ENCODE measurements at places on chromosomes 2 and 18.

DNA sequence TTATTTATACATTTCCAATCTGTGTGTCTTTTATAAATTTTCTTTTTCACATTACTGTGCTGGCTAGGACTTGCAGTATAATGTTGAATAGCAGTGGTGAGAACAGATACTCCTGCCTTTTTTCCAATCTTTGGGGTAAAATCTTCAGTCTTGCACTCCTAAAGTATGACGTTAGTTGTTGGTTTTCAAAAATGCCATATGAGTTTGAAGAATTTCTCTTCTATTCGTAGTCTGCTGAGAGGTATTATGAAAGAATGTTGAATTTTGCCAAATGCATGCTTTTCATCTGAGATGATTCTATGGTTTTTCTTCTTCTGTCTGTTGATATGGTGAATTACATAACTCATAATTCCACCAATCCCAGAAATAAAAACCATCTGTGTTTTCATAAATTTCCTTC, 335.3 kb upstream of the CHST9 start:
- no peak for DNase-seq

- DNase-seq, result no peak
These were observed 1690.4 kb upstream of the SLC39A10 start for GRCh38 chr2:193966590-193966989.

DNA sequence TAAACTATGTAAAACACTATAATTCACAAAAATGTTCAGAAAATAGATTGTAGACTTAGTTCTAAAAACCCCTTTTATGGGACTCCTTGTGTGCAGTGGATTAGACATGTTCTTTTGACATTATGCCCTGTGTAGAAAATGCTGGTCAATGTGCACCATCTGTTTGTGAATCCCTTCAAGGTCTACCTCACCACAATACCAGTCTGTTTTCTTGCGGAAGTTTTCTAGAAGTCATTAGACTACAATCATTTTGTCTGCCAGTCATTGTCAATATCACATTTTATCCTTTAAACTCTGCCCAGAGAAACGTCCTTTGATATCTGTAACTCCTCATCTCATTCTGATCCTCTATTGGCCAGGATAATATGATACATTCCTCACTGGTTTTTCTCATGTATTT, 7.8 kb downstream of the ITGA4 start:
- DNase-seq, result no peak

GRCh38 chr18:41513438-41513837, 441.6 kb upstream of the PIK3C3 start:
- DNase-seq, result no peak

DNA sequence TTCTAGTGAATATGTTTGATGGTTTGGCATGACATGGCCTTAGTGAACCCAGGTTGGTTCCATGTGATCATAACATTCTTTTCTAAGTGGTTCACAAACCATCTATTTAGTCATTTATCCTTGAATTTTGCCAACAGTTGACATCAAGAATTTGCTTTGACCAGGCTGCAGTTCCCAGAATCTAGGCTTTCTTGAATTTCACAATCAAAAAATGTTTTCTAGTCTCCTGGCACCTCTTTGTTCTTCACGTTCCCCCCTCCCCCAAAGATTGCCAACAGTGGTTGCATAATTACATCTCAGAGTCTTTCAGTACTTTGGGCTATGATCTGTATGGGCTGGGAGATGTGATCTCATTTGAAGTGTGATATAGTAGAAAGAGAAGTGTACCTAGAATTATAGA, 124.0 kb downstream of the GATA6 start:
- no peak for DNase-seq

DNA sequence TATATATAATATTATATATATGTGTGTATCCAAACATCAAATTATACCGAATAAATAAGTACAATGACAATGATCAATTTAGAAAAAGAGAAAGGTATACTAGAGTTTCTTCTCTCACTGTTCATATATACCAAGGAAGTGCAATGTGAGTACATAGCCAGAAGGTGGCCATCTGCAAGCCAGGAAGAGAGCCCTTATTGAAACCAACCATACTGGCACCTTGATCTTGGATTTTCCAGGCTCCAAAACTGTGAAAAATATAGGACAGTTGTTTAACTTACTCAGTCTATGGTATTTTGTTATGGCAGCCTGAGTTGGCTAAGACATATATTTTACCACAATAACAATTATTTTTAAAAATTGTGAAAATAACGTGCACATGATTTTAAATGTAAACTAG, 1490.2 kb upstream of the SLC39A10 start:
- no peak for DNase-seq

DNA sequence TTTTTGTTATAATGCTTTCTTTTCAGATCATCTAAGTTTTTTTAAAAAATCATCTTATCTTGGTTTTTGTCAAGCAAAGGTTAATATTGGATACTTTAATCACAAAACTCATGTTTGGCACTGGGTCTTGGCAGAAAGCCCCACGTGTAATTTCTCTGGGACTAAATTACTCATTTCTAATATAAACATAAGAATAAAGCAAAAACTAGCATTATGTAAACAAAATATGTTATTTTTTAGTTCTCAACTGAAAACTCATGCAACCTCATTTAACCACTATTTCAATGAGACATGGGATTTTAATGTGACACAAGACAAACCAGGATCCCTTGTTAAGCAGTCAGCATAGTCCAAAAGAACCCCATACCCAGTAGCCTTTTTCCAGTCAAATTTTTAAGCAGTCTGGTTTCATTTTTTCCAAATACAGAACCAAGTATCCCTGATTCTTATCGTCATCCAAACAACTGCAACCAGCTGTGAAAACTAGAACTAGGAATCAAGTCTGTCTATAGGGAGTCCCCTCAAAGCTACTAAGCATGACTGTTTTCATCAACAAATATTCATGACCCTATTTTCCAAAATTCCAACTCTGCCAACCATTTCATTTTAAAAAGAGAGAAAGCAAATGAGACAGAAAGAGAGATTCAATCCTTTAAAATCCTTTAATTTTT, 27.1 kb downstream of the PID1 start:
- no peak for DNase-seq

GRCh38 chr2:4391013-4391412, 687.6 kb downstream of the DCDC2C start:
- DNase-seq, result no peak

GRCh38 chr2:8036366-8036765, 645.5 kb upstream of the ID2 start:
- no peak for DNase-seq

Measured in forelimb muscle (tissue), 1 donor.